Substantia nigra (tissue), 51 donors: ENCODE measurements at places on chromosomes 7 and 10.

DNA sequence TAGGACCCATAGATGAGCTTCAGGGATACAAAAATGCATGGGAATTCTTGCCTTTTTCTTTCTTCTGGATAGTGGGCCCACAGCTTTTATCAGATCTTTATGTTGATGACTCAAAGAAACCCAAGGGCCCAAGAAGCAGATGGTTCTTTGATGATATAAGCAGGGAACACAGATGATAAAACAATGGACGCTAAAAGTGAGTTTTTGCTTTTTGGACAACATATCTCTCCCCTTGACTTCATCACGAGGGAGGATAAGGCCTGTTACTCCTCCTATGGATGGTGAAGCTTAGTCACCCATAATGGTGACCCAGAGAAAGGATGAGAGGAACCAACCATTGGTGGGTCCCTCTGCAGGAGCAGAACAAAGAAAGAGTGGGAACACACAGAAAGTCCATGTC, 6.5 kb upstream of the OGA start:
- no peak for DNase-seq

GRCh38 chr10:130711072-130711471, 574.9 kb downstream of the GLRX3 start:
- no peak for DNase-seq

GRCh38 chr10:57096044-57096443, 735.0 kb upstream of the ZWINT start:
- DNase-seq = no peak

- no peak for DNase-seq
Measured at GRCh38 chr10:36119455-36119854, 477.4 kb upstream of the FZD8 start.

GRCh38 chr10:83625831-83626360, 513.4 kb upstream of the GHITM start:
- no peak for DNase-seq

DNA sequence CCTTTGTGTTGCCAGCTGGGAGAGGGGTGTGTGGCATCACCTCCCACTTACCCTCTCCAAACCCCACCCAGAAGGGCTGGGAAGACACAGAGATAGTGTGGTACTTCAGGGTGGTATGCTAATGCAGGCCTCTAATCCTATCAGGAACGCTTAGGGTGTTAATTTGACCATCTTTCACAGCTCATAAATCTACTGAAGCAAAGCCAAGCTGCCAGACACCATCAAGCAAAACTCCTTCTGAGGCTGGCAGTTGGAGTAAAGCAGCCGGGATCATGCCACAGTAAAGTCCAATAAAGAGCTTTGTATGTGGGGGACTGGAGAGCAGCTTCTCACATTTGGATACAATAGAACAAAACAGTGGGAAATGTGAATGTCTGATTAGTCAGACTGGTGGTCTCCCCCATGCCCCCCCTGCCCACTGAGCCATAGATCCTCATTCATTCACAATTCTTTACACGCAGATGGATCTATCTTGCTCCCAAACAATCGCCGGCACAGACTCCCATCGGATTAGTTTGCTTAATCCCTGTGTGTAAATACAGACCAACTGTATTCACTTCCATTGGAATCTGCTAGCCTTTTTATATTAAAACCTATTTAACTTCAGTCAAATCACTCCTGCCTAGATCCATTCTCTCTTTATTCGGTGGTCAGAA, 29.6 kb downstream of the FGFBP3 start:
- DNase-seq = no peak

GRCh38 chr10:130491011-130491692, 355.0 kb downstream of the GLRX3 start:
- no peak for DNase-seq

GRCh38 chr10:29535778-29536453, 98.9 kb downstream of the SVIL start:
- DNase-seq = no peak

DNA sequence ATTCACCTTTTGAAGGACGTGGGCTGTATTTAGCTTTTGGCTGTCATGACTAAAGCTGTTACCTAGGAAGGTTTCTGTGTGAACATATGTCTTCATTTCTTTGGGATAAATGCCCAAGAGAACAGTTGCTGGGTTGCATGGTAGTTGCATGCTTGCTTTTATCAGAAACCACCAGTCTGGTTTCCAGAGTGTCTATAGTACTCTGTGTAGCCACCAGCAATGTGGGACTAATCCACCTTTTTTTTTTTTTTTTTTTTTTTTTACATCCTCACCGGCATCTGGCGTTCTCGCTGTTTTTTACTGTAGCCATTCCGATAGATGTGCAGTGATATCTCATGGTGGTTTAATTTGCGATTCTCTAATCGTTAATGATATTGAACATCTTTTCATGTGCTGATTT, 297.8 kb downstream of the SDK1 start:
- no peak for DNase-seq

- no peak for DNase-seq
Measured at GRCh38 chr7:151139071-151139790, 28.3 kb downstream of the GBX1 start.

DNA sequence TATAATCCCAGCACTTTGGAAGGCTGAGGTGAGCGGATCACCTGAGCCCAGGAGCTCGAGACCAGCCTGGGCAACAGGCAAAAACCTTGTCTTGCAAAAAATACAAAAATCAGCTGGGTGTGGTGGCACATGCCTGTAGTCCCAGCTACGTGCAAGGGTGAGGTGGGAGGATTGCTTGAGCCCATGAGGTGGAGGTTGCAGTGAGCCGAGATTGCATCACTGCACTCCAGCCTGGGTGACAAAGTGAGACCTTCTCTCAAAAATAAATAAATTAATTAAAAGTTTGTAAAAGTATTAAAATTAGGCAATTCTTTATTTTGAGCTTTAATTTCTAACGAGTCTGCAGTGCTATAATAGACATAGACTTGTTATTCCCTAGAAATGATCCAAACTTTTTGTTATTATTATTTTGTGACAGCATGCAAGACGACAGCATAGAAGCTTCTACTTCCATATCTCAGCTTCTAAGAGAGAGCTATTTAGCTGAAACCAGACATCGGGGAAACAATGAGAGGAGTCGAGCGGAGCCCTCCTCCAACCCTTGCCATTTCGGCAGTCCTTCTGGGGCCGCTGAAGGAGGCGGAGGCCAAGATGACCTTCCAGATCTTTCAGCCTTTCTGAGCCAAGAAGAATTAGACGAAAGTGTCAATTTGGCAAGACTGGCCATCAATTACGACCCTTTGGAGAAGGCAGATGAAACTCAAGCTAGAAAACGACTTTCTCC, 11.9 kb downstream of the MYPN start:
- DNase-seq = no peak

DNA sequence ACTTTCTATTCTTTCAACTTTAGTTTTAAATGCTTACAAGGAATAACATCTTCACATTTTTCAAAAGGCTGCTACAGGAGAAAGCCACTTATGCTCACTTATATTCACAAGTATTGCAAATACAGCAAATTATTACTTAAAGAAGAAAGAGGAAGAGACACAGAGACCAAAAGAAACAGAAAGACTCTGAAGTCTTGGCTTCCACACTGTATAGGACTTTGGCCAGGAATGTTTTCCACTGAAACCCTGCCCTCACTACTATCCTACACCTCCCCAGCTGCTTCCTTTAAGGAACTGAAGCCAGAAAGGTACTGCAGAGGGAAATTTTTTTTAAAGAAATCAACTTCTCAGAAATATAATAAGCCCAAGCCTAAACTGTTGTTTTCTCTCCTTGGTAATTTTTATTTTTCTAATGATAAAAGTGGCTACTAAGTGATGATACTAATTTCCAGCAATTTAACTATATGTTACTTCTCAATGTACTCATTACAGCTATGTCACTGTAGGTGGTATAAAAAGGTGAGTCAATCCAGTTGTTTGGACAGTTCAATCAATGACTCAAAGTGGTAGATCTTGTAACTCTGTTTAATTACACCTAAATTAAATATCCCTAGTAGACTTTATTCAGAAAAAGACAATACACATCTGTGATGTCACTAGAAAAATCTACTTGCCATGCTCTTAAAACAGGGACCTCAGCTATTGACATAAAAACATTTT, 231.6 kb downstream of the GRM8 start:
- DNase-seq = no peak

DNA sequence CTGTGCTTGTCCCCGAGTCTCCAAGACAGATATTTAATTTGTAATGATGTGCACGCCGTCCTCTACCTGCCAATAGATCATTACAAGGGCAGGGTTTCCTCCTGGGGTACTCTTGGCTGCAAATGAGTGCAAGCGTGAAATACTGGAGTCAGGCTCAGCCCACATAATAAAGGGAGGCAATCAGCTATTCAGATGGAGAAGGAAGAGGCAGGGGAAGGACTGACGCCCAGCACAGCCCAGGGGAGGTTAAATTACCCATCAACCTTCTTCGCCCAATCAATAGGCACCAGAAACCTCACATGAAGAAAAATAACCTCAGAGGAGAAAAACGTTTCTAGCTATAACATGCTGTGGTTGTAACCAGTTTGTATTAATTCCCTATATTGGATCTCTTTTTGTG, 544.9 kb upstream of the ADARB2 start:
- DNase-seq = no peak

GRCh38 chr10:95820363-95820762, 64.4 kb downstream of the ENTPD1 start:
- no peak for DNase-seq

DNA sequence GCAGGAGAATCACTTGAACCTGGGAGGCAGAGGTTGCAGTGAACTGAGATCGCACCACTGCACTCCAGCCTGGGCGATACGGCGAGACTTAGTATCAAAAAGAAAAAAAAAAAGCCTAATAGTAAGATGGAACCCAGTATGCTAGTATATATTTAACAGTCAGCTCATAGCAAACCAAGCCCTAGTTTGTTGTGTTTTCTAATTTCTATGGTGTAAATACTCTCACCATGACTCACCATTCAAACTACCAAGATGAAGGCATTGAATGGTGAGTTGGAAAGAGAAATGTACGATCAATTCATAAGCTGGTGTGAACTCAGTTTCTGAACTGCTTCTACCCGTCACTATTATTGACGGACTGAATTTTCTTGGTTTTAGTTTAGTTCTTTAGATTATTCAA, 173.7 kb upstream of the KAT6B start:
- DNase-seq = no peak

- no peak for DNase-seq
Measured at GRCh38 chr7:516216-516605, 3.4 kb downstream of the PDGFA start.

DNA sequence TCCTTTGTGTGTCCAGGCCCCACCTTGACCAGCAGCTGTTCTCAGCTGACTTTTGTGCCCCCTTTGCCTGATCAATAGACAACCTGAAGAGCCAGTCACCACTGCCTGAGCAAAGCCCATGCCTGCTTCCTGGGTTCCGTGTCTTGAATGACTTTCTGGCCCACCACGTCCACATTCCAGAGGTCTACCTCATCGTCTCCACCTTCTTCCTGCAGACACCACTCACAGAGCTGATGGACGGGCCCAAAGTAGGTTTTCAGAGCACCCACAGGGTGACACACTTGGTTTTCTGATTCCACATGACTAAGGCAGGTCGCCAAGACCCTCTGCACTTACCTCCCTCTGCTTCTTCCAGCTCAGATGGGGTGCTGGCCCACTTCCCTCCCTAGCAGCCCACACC, 126.8 kb downstream of the WDFY4 start:
- no peak for DNase-seq

GRCh38 chr10:79059859-79060379, 8.8 kb upstream of the ZMIZ1 start:
- DNase-seq = peak; percentile 68

DNA sequence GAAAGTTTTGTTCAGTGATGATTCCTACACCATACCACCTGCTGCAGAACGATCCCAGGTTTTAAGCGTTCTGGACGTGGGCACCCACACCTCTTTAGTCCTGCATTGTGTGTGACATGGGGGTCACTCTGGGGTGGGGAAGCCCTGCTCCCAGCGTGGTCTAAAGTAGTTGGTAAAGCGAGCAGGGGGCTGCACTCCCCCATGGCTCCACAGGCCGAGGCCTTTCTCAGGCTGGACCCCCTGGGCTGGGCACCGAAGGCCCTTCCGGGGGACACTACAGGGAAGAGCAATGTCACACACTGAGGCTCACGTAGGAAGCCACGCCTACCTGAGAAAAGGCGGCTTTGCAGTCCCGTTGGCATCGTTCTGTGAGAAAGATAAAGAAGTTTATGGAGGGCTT, 12.3 kb downstream of the BRI3 start:
- DNase-seq = no peak

GRCh38 chr7:130794619-130794922, 60.6 kb upstream of the KLF14 start:
- DNase-seq = no peak

- DNase-seq = no peak
Measured at GRCh38 chr10:123149568-123150270, 1.8 kb downstream of the HMX2 start.

DNA sequence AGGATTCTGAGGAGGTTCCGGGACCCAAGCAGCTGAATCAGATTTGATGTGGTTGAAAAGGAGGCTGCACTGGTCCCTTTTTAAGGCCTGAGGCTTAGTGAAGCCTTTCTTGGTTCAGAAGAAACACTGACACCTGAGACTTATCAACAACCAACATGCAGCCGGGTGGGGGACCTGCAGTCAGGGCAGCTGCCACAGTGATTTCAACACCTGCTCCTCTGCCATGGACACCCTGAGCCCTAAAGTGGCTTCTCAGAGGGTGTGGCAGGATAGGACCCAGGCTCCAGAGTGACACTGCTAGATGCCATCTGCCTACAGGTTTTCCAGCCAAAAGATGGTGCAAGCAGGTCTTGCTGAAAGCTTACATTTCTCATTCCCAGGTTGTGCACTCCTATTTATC, 99.3 kb downstream of the COL13A1 start:
- DNase-seq = no peak

- DNase-seq = no peak
Measured at GRCh38 chr7:116708248-116708647, 36.3 kb downstream of the MET start.

DNA sequence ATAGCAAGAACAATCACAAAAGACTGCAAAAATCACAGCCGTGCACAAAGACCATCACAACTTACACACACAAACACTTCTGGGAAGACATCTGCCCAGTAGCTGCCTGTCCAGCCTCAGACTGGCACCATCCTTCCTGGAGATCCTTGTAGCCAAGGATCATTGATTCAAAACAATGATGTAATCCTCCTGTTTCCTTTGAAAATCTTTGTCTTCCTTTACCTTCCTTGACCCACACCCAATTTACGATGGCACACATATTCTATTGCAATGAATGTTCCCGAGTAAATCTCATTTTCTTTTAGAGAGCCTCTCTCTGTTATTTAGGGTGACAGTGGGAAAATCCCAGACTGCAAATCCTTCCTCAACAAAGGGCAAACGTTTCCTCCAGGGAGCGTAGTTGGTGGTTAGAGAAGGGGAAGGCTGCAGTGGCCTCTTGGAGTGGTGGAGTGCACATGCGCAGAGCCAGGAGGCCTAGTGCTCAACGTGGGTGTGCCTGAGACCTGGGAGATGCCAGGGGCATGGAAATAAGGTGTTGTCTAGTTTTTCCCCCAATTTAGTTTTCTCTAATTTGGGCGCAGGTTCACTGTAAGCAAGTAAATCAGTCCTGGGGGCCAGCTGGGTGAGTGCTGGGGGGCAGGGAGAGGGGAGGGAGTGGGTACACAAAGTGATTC, 3.1 kb upstream of the INPP5A start:
- no peak for DNase-seq
